ENCODE measurements at places on chromosomes 13 and 19.
A peak's percentile ranks its signal among the peaks of the same experiment; 100 is the strongest.

DNA sequence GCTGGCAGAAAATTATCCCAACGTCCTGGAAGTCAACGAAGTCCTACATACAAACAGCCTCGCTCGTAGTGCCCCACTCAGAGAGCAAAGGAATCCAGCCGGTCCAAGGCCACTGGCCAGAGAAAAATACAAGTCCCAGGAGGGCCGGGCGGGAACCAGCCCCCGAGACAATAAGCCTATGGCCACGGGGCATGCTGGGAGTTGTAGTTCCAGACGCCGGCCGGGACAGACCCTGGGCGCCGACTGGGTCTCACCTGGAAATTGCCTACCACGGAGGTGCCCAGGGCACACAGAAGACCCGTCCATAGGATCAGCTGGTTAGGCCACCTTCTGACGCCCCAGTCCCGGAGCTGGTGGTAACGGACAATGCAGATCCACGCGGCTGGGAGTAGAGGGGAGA lies 5.4 kb downstream of the TMEM150B start:
- no peak for DNase-seq

DNA sequence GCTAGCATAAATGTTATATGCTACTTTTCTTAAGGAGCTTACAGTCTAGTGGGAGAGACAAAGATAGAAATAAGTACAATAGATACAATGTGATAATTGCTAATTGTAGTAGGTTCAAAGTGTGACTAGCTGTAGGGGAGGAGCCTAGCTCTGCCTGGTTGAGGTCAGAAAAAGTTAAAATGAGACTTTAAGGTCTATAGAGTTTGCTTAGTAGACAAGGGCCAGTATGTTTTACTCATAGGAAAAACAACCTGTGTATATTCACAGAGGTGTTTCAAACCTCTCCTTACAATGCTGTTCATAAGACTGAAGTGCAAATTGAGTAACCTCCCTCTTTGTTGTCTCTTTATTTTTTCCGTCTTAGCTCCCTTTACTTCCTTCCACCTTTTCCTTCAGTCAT lies 56.1 kb downstream of the PDS5B start:
- DNase-seq, result no peak

DNA sequence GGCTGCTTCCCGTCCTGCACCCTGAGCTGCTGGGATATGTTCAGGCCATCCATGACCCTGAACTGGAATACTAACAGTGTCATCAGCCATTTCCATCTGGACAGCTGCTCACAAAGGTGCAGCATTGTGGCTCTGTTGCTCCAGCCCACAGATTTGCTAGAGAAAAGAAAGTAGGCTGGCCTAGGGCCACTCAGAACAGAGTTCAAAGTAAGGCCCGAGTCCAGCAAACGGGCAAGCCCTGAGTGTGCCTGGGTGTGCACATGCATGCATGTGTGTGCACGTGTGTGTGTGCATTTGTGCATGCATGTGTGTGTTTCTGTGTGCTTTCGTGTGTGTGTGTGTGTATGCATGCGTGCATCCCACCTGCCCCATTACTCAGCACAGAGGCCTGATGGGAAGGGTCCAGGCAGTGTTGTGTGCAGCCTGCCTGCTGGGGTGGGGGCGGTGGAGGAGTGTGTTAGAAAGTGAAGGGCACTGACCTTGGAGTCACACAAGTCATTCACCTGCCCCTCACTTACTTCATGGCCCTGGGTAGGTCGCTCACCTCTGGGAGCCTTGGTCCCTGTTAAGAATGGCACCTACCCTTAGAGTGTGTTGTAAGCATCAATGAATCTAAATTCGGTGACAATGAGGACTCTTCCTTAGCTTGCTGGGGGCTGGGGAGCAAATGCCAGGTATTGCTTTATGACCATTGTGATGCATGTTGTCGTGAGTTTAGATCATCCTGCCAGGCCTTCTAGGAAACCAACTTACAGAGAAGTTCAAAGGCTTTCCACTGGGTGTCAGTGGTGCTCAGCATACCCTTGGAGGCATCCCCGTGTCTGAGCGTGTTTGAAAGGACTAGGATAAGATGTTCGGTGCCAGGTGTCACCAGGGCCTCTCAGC lies 53.2 kb downstream of the GPR12 start:
- DNase-seq, result no peak

DNA sequence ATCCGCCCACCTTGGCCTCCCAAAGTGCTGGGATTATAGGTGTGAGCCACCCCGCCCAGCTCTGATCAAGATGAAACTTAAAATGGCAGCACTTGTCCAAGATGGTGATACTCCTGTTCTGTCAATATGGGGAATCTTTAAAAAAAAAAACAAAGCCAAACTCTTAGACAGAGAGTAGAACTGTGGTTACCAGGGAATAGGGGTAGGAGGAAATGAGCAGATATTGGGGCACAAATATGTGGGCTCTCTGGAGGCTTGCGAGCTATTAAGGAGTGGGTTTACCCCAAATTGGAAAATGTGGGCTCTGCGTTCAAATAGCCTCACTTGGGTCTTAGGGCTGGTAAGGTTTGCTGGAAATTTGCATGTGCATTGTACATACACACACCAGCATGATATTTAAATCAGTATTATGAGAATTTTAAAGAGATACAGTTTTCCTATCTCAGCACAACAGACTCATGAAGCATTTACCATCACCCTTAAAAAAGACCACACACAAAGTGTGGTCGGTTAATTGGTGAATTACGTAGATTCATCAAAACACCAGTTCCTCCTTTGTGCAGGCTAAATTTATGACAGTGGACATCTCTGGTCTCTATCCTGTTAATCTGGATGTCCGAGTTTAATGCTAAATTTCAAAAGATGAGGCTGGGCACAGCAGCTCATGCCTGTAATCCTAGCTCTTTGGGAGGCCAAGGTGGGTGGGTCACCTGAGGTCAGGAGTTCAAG lies 11.3 kb downstream of the CD70 start:
- DNase-seq, result no peak

- no peak for DNase-seq
These were observed 34.6 kb upstream of the CD177 start for GRCh38 chr19:43318796-43319314.

- DNase-seq, result no peak
These were observed 27.6 kb downstream of the FGF14 start for GRCh38 chr13:102374233-102374632.

DNA sequence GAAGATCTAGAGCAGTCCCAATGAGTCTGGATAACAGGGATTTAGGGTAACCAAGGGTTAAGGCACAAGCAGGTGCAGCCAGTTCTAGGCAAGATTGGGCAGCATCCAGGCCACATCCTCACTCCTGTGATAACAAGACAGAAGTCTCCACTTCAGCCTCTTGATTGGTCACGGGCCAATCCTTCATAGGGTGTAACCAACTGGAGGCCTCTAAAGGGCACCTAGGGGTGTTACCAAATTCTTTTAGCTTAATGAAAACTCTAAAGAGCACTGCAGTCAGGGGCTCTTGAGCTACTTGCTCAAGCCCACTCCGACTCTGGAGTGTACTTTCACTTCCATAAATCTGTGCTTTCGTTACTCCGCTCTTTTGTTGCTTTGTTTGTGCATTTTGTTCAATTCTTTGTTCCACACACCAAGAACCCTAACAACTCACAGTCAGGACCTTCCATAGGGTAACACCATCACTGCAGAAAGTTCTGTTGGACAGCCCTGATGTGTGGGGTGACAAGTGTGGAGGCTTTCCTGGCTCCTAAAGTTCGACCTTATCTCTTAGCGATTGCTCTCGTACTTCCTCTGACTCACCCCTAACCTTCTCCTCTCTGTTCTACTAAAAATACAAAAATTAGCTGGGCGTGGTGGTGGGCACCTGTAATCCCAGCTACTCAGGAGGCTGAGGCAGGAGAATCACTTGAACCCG lies 36.1 kb downstream of the ZSWIM9 start:
- no peak for DNase-seq

DNA sequence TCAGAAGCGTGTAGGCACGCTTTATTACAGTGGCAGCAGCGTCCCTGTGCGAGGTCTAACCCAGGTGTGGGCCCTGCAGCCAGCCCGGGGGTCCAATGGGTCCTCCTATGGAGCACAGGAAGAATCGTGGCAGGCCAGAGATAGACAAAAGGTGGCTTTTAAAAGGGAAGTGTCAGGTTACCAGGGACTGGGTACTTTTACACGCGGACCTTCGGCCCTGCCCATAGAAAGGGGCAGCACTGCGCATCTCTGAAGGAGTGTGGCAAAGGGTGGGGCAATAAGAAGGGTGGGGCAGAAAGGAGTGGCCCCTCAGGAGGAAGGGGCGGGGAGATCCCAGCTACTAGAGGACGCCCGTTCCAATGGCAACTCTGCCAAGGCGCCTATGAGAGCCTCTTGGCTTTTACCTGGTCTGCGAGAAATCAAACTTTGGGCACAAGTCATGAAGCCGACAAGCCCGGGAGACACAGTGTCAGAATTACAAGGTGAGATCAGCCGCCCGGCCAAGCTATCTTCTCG lies 1419.8 kb downstream of the UQCRFS1 start:
- peak; percentile 72 for DNase-seq

GRCh38 chr19:4061178-4061682 lies 5.5 kb downstream of the ZBTB7A start:
- DNase-seq, result peak; percentile 96

DNA sequence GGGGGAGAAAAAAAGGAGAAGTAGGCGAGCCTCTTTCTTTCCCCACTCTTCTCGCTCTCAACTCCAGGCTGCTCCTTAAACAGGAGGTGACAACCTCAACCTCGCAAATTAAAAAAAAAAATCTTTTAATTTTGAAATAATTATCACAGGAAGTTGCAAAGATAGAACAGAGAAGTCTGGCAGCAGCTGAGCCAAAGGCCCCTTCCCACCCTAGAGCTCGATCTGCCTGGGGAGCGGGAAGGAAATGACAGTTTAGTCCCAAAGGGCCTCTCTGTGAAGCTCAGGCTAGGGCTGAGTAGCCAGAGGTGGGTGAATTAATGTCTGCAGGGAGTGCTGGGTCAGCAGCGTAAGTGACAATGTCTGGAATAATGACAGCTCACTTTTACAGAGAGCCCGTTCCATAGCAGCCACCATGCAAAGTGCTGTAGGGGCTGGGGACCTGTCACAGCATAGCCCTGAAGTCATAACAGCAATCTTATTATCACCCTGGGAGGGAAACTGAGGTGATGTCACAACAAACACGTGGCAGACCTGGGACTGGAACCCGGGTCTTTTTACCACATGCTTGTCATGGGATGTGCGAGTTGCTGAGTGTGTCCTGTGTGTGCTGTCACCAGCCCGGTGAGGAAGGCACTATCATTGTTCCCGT lies 8.8 kb upstream of the CD22 start:
- DNase-seq, result no peak

GRCh38 chr19:2446381-2446780 lies 10.4 kb downstream of the LMNB2 start:
- no peak for DNase-seq

DNA sequence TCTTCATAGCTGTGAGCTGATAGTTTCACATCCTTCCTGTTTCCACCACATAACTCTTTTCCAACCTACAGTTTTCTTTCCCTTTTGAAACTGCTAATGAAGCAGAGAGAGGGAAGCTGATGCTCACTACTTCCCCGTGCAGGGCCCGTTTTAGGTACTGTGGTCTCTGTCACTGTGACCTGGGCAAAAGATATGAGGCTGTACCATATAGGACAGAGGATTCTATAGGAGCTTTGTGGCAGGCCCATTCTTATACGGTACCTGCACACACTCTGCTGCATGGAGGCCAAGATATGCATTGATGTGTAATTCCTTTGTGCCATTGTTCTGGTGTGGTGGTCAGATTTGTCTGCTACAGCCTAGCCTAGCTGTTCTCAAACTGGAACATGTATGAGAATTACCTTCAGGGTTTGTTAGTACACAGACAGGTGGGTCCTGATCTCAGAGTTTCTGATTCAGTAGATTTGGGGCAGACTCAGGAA lies 577.3 kb downstream of the LMO7 start:
- DNase-seq, result no peak

DNA sequence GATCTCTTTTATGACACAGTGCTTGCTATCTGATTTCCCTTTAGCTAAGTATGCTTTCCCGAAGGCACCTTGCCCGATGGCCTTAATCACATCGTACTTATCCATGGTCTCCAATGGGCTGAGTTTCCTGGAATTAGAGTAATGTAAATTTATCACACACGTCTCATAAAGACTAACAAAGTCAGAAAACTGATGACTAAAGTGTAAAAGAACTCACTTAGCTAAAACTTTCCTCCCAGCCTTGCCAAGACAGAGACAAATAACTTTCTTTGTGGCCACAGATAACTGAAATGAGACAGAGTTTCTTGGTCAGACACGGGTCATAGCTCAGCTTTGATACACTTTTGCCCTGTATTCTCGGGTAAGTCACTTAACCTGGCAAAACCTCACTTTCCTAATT lies 1.5 kb downstream of the NEK5 start:
- no peak for DNase-seq

- no peak for DNase-seq
These were observed 18.0 kb downstream of the ARHGAP35 start for GRCh38 chr19:46878613-46879375.

DNA sequence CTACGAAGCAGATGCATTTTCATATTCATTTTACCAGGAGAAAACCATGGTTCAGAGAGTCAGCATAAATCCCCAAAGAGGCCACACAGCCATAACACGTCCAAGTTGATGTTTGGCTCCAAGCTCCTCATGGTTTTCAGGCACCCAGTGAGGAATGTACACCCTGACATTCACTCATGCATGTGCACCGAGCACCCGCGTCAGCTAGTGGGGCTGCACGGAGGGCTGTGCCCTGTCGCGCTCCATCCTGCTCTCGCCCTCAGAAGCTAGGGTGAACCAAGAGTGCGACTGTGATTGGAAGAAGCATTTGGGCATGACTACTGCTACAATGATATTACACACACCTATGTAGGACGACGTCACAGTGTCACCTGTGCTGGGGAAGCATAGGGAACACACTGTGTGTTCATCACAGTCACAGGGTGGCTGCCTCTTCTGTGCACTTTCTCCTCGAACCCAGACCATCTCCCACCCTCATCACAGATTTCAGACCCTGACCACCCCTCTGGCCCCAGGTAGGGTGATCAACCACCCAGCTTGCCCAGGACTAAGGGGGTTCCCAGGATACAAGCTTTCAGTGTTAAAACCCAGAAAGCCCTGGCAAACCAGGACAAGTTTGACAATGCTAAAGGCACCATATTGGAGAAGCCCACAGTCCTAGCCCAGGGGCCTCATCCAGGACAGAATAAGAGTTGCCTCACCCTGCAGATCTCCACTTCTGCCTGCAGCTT lies 148.6 kb upstream of the ZNF507 start:
- DNase-seq, result no peak

DNA sequence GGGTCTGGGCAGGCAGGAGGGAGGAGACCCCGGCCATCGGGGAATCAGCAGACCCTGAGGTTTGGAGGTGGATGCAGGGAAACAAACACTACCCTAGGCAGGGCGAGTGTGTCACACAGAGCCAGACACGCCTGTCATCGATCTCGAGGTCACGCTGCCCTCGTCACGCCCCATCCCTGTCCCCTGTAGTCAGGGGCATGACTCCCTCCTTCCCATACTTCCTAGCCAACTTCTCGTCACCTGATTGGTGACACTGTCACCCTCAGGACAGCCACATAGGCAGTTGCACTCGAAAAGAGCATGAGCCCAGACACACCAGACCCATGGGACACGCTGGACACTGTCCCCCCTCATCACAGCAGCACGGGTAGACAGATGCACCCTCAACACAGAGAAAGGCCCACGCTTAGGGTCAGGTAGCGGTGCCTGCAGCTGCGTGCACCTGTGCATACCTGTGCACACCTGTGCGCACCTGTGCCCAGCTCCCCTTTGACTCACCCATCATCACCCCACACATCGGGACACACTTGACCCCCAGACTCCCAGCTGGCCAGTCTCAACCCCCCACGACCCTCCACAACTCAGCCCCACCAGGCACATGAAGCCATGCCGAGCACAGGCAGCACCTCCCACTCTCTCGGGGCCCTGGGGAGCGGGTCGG lies 11.9 kb downstream of the CILP2 start:
- DNase-seq, result no peak
